CD4-positive, alpha-beta T cell treated with Interleukin-12 subunit alpha and Interleukin-12 subunit beta, for 1 hour (primary cell): ENCODE measurements at places on chromosomes 5 and 9.

GRCh38 chr5:28766565-28767158, 1728.3 kb upstream of the CDH9 start:
- no peak for DNase-seq

GRCh38 chr9:29439961-29440360, 1866.7 kb upstream of the C9orf72 start:
- DNase-seq = no peak

- DNase-seq = no peak
Observed at GRCh38 chr5:21820527-21820926, 1032.6 kb downstream of the CDH12 start.

DNA sequence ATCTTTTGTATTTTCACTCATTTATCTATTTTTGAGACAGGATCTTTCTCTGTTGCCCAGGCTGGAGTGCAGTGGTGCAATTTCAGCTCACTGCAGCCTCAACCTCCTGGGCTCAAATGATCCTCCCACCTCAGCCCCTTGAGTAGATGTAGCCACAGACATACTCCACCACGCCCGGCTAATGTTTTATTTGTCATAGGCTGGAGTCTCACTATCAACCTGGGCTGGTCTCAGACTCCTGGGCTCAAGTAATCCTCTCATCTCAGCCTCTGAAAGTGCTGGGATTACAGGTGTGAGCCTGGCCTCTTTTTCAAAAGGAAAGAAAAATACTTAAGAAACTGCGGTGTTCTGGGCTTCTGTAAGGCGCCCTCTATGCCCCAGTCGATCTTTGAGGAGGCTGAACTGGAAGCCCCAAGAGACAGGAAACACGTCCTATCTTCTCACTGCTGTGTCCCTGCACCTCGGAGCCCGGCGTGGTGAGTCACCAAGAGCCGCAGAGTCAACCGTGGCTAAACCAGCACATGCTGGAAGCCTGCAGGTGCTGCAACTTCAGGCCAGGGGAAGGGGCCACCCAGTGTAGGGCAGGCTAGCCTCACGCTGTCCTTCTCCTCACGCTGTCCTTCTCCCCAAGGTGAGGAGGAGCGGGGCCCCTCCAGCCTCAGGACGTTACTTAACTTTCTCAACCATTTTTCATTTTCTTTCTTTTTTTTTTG, 15.2 kb upstream of the LHX3 start:
- DNase-seq = peak; percentile 30

GRCh38 chr5:33691856-33692255, 199.9 kb downstream of the ADAMTS12 start:
- no peak for DNase-seq

- no peak for DNase-seq
Observed at GRCh38 chr5:126814721-126815404, 37.9 kb downstream of the LMNB1 start.

- DNase-seq = no peak
Observed at GRCh38 chr9:130092910-130093309, 39.2 kb downstream of the GPR107 start.

- no peak for DNase-seq
Observed at GRCh38 chr9:135857371-135857786, 50.0 kb downstream of the CAMSAP1 start.

DNA sequence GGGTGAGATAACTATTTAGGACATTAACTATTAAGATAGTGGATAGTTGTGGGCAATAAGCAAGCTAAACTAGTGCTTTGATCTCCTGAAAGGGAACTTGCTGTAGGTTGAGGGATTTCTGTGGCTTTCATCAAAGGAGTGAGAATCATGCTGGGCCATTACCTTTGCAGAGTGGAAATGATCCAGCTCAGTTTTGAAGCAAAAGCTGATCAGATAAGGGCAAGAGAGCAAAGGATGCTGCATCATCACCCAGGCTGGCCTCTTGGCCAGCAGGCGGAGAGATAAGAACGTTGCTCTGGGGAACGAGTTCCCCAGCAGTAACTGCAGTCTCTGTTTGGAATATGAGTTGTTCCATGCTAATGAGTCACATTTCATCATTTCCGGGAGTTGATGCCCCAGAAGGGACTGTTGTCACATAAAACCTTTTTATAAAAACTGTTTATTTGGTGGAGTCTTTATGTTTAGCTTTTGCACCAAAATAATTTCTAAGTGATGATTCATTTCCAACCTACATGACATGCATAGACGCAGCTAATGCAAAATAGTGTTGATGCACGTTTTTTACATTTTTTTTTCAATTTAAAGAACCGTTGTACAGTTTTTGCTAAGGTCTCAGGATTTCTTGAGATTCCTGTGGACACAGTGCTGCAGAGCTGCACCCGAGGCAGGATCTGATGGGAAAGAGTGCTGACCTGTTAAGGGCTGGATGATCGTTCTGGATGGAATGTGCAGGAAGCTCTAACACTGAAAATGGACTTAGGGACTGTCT, 99.3 kb downstream of the ACTBL2 start:
- peak; percentile 10 for DNase-seq

- DNase-seq = no peak
Observed at GRCh38 chr9:135692410-135692809, 6.9 kb downstream of the SOHLH1 start.

- no peak for DNase-seq
Observed at GRCh38 chr5:72252574-72253155, 67.4 kb downstream of the MRPS27 start.

DNA sequence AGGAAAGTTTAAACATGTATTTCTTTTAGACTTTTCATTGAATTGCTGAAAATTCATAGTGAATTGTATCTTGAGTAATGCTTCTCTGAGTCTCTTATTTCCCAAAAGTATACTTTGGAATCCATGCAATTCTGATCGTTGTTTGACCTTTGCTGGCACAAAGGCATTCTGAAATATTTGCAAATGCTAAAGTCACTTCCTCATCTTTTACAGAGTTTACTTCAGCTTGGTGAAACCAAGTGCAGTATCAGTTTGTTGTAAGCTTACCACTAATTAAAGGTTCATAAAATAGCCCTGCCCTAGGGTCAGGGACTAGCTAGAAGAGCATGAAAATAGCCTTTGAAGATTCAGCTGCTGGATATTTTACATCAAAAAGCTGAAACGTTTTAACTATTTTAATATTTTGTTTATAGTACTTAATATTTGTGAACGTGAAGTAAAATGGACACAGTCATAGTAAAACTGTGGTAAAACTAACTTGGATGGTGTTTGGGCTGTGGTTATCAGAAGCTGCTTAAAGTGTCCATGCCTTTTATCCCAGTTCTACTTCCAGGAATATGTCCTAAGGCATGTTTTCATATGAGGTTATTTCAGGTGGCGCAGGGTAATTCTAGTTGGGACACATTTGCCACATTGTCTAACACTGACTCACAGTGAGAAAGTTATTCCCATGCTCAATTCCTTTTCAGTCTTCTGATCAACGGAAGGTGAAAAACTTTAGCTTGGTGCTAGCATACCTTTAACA, 45.3 kb downstream of the SLC22A5 start:
- DNase-seq = no peak

GRCh38 chr5:147711019-147711418, 71.5 kb downstream of the JAKMIP2 start:
- DNase-seq = no peak

DNA sequence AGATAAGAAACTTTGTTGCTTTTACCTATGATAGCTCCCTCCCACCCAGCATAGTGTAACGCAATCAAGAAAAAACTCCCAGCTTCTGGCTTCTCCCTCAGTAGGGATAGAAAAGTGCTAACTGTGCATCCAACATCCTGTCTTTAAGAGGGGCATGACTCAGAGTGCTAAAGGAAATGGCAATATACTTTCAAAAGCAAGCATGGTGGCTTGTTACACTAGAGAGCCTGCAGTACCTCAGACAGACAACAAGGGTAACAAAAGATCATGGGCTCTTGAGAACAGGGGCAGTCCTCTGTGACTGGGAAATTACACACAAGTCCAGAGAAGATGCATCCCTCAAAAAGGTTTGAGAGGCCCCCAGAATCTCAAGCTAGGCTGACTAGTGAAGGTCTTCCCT, 37.8 kb downstream of the PRELID2 start:
- no peak for DNase-seq

DNA sequence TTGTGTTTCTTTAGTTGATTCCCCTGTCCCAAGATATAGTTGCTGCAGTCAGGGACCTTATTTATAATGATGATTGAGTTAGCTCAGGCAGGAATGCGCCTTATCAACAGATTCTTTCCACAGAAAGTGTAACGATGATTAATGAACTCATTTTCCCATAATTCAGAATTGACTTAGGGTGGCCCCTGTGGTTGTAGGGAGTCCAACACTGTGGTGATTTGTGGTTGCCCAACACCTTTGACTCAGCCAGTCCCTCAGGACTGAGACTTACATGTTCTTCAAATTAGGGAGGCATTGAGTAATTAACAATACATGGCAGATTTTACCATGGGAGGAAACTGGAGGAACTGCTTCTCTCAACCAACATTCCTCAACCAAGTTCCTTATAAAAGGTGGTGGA, 221.9 kb downstream of the GABRG2 start:
- DNase-seq = no peak

DNA sequence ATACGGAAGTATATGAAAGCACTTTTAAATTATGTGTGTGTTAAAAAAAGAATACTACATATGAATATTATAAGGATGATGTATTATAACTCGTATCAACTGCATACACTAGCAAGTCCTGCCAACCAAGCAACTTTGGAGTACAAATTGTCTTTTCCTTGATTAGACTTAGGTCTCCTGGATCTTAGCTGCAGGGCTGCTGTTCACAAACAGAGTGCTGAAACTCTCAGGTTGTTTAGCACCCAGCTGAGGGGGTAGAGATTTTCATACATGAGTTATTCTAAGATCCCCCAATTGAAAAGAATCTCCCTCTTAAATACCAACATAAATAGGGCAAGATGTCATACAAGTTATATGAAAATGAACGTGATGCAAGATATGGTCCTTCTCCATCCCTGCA, 149.8 kb upstream of the TNC start:
- no peak for DNase-seq

GRCh38 chr5:95957561-95958203, 4.0 kb downstream of the ELL2 start:
- no peak for DNase-seq
